ENCODE measurements at places on chromosomes 7 and 10. TPM values are rescaled to one million over a fixed set of nuclear protein-coding genes. Genes with fewer than 3 reads are reported as not detected.

DNA sequence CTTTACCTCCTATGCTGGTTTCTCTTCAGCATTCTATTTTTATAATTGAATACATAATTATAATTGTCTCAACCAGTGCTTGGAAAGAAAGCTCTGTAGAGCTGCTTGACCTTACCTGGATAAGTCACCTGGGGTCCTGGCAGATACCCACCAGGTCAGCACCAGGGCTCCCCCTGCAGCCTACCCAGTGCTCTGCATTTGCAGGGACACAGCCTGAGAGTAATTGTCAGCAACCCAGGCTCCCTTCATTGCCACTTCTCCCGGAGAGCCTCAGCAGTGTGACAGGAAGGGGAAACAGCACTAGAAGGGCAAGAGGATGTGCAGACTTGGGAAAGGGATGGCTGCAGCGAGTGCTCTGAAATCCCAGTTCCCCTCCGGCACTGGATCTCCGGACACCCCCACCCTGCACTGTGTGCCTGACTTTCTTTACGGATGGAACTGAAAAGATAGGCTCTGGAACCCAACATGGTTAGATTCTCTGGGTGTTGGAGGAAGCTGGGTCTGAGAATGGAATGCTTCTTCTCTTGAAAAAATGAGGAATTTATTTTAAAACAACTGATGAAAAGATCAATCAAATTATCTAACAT, 11.4 kb upstream of the PAX4 start:
- DNase-seq = no peak

GRCh38 chr7:134710511-134710853, 63.8 kb downstream of the BPGM start:
- no peak for DNase-seq

DNA sequence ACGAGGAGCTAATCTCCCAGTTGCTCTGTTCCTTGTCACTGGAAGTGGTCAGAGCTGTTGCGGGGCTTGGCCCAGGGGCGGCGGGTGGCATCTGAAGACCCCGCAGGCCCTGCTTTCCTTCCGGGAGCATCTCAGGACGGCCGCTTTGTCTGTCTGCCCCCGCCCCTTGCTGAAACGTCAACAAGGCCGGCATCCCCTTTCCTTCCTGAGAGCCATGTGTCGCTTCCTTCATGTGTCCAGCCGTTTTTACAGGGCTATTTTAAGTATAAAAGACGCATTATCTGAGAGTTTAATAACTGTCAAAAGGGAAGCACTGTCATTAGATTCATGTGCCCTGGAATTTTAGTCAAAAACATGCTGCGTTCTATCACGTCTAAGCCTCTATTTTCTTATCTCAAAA, 110.4 kb downstream of the CUX1 start:
- DNase-seq = no peak

GRCh38 chr7:27424231-27424630, 181.6 kb downstream of the EVX1 start:
- DNase-seq = no peak

DNA sequence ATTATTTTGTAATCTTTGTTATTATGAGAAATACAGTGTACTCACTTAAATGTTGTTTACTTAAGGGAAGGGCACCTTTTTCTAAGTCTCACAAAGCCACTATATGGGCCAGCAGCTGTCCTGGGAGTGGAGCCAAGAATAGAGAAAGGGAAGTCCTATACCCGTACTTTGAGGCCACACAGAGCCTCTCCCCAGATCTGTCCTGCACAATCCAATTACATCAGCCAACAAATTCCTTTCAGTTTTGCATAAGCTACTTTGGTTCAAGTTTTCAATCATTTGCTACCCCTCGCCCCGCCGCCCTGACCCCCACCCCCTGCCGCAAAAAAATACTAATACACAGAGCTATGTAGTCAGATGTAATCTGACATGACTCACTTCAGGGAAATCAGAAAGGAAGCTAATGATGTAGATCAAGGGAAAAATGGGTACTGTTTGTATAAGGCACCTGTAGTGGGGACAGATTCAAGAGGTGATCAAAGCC, 297.4 kb upstream of the NEBL start:
- DNase-seq = no peak

DNA sequence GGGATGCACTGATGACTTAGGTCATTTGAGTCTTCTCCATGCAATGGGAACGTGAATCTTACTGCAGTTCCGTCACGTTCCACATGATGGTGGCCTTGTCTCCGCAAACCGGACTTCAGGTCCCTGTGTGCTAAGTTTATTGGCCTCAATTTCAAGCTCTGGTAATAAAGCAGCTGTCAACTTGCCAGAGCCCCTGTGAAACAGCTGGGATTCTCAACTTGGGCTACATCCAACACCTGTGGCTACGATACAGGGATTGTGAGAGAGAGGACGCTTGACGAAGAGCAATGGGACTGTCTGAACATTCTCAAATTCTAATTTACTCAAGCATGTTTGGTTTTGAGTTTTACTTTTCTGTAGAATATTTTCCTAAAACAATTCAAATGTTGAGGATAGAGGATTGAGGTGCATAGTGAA, 174.2 kb downstream of the PTN start:
- no peak for DNase-seq

GRCh38 chr7:94266238-94266644, 128.5 kb upstream of the COL1A2 start:
- DNase-seq = no peak

- DNase-seq = peak; percentile 54
Observed at GRCh38 chr10:77374189-77374656, 263.4 kb downstream of the KCNMA1 start.

- DNase-seq = no peak
Observed at GRCh38 chr7:2635810-2636701, 4.3 kb downstream of the TTYH3 start.

DNA sequence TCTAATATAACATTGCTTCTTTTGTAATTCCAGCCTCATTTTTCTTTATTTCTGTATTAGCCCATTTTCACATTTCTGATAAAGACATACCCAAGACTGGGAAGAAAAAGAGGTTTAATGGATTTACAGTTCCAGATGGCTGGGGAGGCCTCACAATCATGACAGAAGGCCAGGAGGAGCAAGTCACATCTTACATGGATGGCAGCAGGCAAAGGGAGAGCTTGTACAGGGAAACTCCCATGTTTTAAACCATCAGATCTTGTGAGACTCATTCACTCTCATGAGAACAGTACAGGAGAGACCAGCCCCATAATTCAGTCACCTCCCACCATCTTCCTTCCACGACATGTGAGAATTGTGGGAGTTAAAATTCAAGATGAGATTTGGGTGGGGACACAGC, 510.3 kb downstream of the CNTNAP2 start:
- no peak for DNase-seq

DNA sequence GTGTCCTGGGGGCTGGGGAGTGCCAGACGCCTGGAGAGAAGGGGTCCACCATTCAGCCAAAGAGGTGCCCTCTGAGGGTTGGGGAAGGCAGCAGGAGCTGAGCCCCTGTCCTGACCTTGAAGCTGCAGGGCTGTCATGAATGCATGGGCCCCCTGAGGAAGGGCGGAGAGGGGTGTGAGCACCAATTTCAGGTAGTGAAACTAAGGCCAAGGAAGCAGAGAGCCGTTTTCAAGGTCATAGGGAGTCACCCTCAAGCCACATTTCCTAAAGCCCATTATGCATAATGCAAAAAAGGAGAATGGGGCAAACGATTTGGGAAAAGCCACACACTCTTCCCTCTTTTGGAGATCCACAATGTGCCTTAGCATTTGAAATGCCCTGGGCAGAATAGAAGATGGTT, 37.2 kb downstream of the FIGNL1 start:
- DNase-seq = no peak

DNA sequence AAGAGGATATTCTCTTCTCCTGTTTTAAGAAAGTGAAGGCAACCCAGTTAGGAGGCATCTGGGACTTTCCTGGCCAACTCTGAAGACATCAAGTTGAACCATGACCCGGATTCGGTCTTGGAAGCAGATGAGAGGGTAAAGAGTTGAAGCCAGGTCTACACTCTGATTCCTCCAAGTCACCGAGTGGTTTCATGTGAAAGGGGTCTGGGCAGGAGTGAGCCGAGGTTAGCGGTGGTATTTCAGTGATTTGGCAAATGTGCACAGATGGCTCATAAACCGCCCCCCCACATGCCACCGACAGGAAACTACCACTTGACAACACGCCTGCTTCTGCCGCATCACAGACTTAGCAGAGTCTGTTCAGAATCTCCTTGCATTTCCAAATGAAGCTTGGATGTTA, 11.4 kb upstream of the REPIN1 start:
- no peak for DNase-seq

GRCh38 chr10:122877264-122877663, 2.1 kb downstream of the FAM24B start:
- no peak for DNase-seq

DNA sequence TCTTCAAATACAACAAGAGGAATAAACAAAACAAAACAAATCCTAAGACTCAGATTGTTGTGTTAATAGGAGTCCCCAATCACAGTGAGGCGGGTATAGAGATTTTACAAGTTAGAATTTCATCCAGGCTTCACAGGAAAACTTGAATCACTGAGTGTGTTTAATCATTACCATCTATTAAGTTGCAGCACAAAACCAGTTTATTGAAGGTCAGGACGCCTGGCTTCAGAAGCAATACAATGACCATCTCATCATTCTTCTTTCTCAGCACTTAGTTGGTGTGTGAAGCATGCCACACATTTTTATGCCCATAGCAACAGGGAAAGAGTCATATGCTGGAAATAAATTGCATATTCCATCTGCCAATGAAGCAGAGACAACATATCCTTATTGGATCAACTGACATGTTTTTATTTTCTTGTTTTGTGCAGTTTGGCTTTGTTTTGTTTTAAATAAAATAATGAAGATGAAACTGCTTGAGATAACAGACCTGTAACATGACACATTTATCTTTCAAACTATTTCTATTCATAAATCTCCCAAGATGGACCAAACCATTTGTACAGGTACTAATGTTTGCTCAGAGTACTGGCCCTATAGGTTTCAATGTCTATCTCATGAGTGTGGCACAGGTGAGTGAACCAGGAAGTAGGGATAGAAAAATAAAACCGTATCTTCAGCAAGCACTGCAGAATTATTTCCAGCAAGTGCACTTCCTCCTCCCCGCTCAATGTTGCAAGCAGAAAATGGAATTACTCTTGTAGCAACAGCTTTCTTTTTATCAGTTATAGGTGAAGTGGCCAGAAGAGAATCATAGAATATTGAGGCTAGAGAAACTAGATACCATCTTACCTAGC, 40.4 kb downstream of the TAC1 start:
- DNase-seq = no peak

DNA sequence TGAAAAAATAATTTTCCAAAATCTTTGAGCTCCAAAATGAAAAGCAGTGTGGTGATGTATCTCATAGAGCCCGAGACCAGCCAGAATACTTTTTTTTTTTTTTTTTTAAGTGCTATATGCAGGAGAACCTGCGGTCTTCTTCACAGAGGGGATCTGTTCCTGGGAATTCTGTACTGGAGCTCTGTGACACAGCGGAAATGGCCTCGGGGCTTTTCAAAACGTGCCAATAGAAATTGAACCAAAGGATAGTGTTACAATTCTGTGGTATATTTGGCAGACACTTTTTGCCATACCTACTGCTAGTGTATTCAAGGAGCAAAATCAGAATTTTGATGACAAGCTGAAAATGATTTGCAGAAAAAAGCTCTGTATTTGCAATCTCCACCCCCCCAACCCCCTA, 1429.3 kb upstream of the LRRTM3 start:
- no peak for DNase-seq

DNA sequence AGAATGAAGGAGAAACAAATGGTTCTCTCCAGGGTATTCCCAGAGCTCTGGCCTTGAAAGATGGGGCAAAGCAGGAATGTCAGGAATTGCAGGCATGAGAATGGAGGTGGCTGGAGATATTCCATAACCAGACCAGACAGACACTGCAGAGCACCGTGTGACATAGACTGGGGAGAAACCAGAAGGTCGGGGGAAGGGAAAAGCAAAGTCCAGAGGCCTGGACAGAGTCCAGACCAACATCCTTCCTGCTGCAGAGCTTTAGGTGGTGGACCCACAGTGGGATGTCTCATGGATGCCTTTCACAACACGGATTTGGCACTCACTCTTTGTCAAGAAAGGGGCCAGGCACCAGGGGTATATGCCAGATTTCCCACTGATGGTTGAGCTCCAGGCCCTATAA, 177.2 kb upstream of the INHBA start:
- DNase-seq = no peak

GRCh38 chr10:127813290-127813689, 76.3 kb downstream of the FOXI2 start:
- DNase-seq = no peak

GRCh38 chr7:35546691-35547429, 148.1 kb downstream of the HERPUD2 start:
- no peak for DNase-seq

- DNase-seq = no peak
Observed at GRCh38 chr7:70416347-70416985, 715.5 kb upstream of the GALNT17 start.

DNA sequence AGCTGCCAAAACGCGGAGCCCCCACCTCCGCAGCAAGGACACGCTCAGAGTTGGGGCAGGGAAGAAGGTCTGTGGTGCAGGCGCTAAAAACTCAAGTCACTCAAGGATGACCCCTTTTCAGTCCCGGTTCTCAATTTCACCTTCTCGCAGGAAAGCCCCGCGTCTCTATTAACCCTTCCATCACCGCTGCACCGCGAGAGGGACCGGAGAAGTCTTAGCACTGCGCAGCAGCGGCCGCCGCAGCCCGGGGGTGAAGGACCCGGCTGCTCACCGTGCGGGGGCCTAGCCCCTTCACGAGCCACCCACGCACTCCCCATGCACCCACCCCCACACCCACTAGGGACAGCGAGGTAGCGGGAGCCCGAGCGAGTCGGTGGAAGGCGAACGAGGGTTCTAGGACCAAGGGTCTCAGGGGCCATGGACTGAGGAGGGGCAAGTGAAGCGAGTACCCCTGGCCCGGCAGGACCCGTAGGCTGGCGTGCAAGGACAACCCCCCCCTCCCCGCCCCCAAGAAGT, 162.9 kb downstream of the SH3PXD2A start:
- DNase-seq = no peak

GRCh38 chr10:103716206-103717160, 138.9 kb downstream of the SH3PXD2A start:
- DNase-seq = no peak

DNA sequence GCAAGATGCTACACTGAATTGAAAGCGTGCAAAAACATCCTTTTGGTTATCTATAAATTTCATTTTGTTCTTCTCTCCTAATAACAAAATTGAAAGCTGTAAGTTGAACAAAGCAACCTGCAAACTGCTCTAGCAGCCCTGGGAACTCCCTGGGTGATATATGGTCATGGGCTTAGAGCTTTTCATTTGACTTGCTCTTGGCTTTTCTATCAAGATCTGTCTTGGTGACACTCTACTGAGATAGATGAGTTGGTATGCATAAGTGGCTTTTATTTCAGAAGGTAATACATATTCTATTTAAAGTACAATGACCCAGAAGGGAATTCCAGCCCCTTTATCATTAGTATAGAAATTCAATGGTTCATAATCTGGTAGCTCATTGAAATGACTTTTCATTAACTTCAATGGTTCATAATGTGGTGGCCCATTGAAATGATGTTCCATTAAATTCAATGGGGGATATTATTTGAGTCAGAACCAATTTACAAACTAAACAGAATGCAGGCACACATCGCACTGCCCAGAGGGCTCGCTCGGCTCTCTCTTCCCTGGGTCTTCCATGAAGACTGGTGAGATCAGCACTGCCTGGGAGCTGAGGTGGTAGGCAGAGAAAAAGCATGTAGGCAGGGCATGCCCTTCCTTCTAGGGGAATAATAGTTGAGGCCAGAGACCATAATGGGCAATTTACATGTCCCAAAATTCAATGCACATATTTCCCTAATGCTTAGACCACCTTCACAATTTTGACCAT, 10.1 kb upstream of the KCNMA1 start:
- DNase-seq = no peak

The HOXA9 gene
- not detected for total RNA-seq

The OR13A1 gene
- not detected for total RNA-seq

The MRC1 gene
- 15.1 TPM for total RNA-seq

The KIAA1217 gene
- total RNA-seq = 13.0 TPM

The AMZ1 gene
- not detected for total RNA-seq

The CNPY4 gene
- total RNA-seq = 1.4 TPM
